ENCODE measurements at places on chromosomes 12 and 14.
A peak's percentile ranks its signal among the peaks of the same experiment; 100 is the strongest.

DNA sequence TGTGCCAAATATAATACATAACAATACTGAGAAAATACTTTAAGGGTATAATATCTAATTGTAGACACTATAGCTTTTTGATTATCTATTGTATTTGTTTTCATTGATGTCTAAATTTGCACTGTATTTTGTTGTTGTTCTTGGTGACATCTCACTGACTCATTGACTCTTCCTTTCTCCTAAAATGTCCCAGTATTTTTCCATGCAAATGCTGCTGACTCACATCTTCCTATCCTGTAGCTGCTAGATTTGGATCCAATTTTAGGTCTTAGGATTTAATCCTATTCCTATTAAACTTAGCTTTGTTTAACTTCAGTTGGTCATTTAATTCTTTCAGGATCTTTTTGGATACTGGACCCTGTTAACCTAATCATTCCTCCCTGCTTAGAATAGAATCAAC, 148.5 kb downstream of the TMTC2 start:
- no peak for DNase-seq

DNA sequence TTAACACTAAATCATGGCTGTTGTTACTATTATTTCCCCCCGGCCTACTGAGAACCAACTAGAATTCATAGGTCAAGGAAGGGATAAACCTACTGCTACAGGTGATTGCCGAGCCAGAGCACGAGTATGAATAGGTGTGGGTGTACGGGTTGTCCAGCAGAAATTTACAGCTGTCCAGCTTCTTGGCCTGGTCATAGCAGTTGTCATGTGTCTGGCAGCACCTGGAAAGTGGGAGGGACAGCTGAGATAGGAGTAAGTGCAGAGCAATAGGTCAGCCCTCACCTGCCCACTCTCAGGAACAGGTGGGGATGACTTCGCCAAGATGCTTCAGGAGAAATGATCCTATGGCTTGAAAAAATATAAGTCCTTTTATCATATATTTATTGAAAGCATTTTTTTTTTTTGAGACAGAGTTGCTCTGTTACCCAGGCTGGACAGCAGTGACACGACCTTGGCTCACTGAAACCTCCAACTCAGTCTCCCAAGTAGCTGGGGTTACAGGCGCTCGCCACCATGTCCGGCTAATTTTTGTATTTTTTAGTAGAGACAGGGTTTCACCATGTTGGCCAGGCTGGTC, 2.6 kb downstream of the PLA2G1B start:
- DNase-seq: no peak

DNA sequence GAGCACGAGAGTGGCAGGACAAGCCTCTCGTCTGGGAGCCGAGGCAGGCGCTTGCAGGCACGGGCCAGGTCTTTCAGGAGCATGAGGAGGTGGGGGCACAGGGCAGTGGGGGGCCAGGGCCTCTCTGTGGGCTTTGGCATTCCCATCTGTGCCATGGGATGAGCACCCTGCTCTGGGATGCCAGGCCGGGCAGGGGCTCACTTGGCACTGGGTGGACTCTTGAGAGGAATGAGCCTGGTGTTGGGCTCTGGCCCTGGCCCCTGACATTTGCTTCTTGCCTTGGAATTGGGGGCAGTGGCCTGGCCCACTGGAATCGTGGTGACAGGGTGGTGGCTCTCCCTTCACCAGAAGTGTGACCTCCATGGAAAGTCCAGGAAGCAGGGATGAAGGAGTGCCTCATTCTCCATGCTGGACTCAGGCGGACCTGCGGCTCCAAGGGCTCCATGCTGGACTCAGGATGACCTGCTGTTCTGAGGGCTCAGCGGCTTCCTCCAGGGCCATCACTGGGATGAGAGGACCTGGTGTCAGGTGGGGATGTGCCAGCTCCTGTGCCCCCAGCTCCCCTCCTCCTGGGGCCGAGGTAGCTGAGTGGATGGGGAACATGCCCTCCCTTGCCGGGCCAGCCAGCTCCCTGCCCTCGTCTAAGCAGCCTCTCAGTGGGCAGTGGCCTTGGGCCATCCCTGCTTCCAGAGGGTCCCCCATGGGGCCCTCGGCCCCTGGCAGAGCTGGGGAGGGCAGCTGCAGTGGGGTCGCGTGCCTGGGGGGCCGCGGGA, 220.3 kb downstream of the KIF26A start:
- DNase-seq: no peak

DNA sequence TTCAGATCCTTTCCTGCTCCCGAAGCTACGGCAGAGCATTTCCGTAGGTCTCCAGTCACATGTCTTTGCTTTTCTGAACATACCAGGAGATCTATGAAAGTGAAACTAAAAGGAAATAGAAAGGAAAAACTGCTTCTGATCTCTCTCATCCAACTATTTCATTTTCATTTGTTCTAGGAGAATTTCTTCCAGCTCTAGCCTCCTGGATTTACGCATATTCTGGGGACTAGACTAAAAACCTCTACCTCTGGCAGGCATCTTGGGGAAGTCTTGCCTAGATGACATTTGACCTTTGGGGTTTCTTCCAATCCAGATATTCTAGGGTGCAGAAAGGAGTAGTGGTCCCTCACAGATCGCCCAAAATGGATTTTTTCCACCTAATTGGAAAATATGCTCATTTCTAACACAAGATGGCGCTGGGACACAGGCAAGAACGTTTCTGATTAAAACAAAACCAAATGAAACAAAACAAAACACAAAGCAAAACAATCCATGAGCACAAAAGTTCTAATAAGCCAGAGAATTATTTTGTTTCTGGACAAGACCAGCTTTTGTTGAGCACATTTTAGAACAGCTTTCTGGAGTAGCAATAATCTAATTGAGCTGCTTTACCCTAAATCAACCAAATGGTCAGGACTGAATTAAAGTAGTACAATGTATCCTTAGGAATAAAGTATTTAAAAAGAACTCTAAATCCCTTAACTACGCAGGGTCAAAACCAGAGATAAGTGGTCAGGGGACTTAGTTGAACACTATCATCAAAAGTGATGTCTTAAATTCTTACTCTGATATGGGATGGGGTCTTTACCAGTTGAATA, 12.3 kb upstream of the PARP11 start:
- DNase-seq: peak; percentile 23

- no peak for DNase-seq
These were observed 129.9 kb upstream of the GRIN2B start for GRCh38 chr12:14111230-14111865.

DNA sequence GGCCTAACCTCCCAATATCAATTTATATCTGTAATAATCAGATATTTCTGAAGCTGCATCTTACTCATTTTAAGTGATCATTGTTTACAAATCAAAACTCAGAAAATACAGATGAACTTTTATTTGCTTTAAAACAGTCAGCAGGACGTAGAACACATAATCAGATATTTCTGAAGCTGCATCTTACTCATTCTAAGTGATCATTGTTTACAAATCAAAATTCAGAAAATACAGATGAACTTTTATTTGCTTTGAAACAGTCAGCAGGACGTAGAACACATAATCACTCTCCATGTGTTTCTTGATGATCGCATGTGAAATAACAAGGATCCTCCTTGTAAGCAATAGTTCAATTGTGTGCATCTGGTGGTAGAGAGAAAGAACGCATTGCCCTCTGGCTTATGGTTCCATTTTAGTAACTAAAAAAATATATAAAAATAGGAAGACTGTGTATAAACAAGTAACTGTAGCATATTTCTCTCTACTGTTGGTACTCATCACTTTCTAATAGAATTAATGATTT, 15.0 kb upstream of the TMTC2 start:
- DNase-seq: no peak

- no peak for DNase-seq
These were observed 11.6 kb downstream of the SETD3 start for GRCh38 chr14:99468836-99469592.

DNA sequence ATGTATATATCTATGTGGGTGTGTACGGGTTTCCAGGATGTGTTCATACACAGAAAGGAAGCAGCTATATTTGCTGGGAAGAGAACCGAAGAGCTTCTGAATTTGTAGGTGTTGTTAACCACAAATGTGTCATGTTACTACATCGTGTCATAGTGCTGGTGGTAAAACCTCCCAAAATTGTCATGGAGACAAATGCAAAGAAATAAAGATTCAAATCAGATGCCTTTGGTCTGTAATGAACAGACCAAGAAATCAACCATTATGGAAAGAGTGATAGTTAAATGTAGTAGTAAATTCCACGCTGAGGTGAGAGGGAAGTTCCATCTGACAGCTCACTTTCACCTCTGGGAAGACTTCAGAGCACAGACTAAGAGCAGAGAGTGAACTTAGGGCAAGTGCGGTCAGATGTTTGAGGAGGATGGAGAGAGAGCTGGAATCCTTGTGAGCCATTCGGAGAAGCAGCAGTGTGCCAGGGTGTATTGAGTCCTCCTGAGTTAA, 487.5 kb downstream of the TMEM121 start:
- DNase-seq: no peak

- DNase-seq: no peak
These were observed 21.3 kb downstream of the LRRIQ1 start for GRCh38 chr12:85057370-85057963.

GRCh38 chr14:104376202-104377140, 203.1 kb upstream of the C14orf180 start:
- DNase-seq: no peak

GRCh38 chr14:54121466-54122027, 164.9 kb upstream of the BMP4 start:
- no peak for DNase-seq

- no peak for DNase-seq
These were observed 10.2 kb upstream of the GOLGA5 start for GRCh38 chr14:92783813-92784431.

GRCh38 chr12:67151886-67152285, 117.3 kb upstream of the CAND1 start:
- DNase-seq: no peak

- no peak for DNase-seq
These were observed 310 bp downstream of the BICDL1 start for GRCh38 chr12:119989361-119989730.

- DNase-seq: no peak
These were observed 10.4 kb downstream of the PTGES3 start for GRCh38 chr12:56677680-56678079.

DNA sequence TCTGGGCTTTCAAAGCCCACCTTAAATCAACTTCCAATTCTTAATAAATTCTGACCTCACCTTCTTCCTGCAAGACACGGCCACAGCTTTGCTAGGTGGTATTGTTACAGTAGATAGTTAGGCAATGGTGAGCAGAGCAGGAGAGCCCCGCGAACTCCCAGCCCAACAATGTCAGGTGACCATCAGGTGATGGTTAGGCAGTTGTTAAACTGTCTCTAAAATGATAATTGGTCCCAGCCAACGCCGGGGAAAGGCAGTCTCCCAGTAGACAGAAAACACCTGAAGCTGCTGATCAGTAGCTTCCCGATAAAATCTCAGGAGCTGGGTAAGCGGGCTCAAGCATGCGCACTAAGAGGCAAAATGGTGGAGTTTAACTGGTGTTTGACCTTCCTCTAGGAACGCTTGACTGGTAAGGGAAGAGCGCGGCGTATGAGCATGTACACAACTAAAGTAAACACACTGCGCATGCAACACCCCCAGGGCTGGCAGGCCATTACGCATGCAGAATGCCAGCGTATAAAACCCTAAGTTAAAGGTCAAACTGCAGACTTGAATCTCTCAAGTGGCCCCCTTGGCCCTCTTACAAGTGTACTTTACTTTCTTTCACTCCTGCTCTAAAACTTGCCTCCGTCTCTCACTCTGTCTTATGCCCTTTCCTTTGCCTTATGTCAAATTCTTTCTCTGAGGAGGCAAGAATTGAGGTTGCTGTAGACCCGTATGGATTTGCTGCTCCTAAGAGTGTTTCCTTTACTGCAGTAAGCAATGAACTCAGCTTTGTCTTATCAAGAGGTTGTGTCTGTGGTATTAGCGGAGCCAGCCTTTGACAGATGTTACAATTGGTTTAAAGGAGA, 113.5 kb downstream of the C12orf75 start:
- DNase-seq: no peak
